ENCODE measurements at places on chromosomes 3 and 15.
A peak's percentile ranks its signal among the peaks of the same experiment; 100 is the strongest.

DNA sequence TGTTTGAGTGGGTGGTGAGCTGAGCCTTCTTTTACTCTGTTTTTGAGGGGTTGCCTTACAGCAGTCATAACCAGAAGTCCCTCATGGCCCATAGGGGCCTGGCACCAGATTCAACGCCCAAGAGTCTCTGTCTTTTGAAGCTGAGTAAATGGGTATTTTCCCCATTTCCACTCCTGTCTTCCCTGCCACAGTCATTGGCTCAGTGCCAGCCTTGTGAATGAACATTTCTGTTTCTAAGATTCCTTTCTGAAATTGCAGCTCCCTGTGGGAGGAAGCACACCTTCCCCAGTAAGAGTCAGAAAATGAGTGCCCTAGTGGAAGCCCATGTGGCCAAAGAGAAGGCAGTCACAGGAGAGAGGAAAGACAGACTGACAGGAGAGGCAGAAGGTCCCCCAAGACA, 43.7 kb upstream of the POLR2M start:
- no peak for DNase-seq

DNA sequence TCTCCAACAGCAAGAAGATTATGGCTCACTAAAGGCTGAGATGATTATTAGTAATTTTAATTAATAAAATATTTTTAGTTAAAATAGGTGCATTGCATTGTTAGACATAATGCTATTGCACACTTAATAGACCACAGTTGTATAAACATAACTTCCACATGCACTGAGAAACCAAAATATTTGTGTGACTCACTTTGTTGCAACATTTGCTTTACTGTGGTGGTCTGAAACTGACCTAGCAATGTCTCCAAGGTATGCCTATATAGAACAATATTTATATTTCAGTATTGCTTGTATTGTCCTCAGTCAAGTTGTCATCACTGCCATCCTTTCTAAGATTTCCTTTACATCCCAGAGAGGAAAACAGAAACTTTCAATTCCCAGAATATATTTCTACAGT, 1215.2 kb downstream of the SI start:
- DNase-seq = no peak

GRCh38 chr3:146817704-146818103, 212.6 kb upstream of the PLSCR5 start:
- DNase-seq = no peak

GRCh38 chr3:36894914-36895313, 49.9 kb downstream of the TRANK1 start:
- DNase-seq = no peak

GRCh38 chr3:73188707-73189106, 127.2 kb downstream of the EBLN2 start:
- DNase-seq = no peak

DNA sequence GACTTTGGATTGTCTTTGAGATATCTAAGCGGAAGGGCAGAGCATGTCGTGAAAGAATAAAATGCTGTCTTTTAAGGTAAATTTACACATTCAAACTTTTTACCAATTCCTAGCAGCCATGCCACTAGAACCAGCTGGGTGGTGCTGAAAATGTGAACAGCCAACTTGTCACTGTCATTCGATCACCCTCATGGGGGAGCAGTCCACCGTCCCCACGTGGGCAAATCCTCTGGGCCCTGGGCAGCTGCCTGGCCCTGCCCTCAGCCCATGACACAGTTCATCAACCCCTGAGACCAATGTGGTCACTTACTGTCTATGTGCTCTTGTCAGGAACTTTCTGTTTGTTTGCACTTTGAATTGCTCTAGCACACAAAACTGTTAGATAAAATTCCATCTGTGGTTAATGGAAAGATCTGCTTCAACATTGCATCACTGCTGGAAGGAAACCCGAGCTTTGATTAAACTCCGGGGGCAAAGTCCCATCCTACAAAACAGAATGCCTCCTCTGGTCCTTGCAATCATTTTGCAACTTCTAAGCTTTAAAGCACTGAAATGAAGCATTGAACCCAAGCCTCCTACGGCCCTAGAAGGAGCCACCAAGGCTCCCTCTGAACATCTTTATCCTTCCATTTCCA, 50.1 kb downstream of the PCSK6 start:
- no peak for DNase-seq

DNA sequence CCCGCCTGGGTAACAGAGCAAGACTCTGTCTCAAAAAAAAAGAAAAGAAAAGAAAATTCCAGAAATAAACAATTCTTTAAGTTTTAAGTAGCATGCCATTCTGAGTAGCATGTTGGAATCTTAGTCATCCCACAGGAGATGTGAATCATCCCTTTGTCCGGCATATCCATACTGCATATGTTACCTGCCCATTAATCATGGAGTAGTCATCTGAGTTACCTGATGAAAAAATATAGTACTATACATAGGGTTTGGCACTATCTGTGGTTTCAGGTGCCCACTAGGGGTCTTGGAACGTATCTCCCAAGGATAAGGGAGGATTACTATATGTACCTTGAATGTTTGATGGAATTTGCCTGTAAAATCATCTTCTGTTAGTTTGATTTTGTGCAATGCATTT, 6.3 kb upstream of the CCR4 start:
- no peak for DNase-seq

- no peak for DNase-seq
Measured at GRCh38 chr15:64875641-64876223, 34.0 kb downstream of the PLEKHO2 start.

- no peak for DNase-seq
Measured at GRCh38 chr3:197801891-197802778, 11.1 kb downstream of the LRCH3 start.

DNA sequence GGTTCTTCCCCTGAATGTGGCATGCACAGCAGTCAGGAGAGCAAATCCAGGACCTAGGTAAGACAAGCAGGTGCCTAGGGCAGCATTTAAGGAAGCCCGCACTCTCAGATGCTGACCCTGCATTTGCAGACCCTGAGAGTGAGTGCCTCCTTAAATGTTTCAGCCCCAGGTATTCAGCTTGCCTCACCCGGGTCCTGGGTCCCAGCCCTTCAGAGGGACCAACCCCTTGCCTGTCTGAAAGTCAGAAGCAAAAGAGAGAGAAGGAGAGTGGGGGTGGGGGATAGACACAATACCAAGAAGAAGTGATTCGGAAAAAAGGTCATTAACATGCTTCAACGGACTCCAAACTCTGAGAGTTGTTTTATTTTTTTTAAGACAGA, 75.0 kb downstream of the MEGF11 start:
- no peak for DNase-seq

DNA sequence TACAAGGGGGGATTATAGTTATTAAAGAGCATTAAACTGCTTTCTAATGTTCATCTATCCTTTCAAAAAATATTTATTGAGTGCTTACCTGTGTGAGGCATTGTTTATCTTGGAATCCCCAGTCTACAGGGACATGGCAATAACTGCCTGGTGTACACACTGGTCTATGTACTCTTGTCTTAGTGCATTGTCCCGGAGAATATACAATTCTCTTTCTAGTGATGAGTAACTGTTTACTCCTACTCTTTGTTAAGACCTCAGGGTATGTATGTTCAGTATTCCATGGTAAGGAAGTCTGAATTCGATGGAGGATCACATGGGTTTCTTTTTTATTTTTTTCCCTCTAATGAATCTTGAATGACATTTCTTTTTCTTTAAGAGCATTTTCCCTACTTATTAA, 772.4 kb upstream of the NR2F2 start:
- DNase-seq = no peak

DNA sequence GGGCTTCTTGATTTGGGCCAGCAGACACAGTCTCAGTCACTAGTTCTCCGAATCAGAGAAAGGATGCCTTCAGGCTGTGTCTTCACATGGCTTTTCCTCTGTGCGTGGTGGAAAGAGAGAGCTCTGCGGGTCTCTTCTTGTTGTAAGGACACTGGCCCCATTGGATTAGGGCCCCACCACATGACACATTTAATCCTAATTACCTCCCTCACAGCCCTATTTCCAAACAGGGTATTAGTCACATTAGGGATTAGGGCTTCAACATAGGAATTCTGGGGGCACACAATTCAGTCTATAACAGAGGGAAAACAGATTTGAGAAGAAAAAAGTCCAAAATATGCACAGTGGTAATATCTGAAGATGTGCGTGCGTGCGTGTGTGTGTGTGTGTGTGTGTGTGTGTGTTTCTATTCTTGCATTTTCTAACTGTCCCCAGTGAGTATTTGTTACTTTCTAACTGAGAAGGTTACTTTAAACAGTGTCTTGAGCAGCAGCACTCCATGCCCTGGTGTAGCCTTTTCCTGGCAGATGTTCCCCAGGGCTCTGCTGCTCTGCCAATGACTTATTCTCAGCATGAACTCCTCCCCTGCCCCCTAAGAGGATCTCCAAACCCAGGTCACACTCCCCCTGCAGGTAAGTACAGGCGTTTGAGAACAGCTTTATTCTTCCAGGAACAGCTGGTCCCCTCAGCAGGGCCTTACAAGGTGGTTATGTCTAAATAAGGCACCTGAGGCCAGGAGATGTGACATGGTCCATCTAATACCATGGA, 72.9 kb downstream of the RPL39L start:
- DNase-seq = peak; percentile 55

GRCh38 chr3:141915016-141915415, 38.6 kb downstream of the ATP1B3 start:
- no peak for DNase-seq

- peak; percentile 10 for DNase-seq
Measured at GRCh38 chr3:187770224-187770623, 25.0 kb upstream of the BCL6 start.

GRCh38 chr3:89173546-89173945, 66.1 kb downstream of the EPHA3 start:
- DNase-seq = no peak

DNA sequence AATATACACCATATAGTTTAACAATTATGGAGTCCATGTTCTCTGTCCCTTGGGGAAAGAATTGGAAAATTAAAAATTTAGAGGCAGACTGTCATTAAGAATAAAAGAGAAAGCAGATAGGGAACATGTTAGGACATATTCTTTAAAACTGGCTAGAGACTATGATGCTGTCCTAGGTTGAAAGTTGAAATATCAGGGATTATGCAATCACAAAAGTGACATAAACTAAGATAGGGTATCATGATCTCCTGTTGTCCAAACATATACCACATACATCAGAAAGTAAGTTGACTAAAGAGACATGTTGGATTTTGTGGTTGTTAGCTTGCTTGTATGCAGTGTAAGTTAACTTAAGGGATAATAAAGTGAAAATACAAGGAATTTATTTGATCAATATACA, 9.9 kb upstream of the EID1 start:
- DNase-seq = no peak

- DNase-seq = no peak
Measured at GRCh38 chr15:78943692-78944091, 1.2 kb downstream of the CTSH start.

- no peak for DNase-seq
Measured at GRCh38 chr3:190265796-190266195, 56.5 kb downstream of the CLDN1 start.

GRCh38 chr3:126025116-126025729, 56.2 kb downstream of the ROPN1B start:
- no peak for DNase-seq

DNA sequence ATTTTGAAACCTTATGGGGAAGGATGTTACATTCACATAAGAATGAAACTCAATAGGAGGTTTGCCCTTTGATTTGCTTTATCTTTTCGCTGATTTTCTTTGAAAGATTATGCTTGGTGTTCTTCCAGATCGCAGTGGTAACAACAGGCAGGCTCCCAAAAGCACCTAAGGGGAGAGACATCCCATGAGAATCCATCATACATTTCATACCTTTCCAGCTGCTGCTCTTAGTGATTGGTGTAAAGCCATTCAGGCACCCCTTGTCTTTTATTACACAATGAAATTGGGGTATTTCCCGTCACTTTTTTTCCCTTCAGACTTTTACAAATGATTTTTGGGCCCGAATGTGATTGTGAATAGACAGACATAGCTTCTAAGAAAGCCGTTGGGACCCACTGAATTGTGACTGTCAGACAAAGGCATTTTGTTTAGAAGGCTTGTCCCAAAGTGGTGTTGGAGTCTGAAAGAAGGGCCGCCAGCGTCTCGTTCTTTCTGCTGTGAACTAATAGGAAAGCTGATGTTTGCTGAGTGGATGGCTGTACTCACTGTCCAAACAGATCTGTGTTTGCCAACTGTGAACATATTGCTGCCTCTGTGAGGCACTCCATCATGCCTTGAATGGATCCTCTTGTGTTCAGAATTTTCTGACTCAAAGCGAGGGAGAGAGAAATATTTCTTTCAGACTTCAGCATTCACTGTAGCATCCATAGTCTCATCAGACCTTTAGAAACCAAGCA, 164.3 kb downstream of the FNDC3B start:
- DNase-seq = no peak

DNA sequence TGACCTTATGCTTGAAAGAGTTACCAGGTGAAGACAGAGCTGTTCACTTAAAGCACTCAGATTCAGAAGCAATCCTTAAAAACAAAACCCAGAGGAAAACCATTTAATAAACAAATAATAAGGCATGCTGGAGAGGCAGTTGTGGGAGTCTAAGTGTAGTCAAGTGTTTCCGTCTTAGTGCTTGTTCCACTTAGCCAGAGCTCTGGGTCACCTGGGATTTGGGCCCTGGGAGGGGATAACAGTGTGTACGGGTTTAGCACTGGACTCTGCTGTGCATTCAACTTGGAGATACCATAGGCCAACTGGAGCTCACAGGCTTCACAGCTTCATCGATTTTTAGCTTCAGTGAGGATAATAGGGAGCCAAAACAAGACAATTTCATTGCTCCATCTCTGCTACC, 444.6 kb downstream of the CNTN4 start:
- no peak for DNase-seq

GRCh38 chr15:49721621-49722020, 100.8 kb downstream of the DTWD1 start:
- no peak for DNase-seq

DNA sequence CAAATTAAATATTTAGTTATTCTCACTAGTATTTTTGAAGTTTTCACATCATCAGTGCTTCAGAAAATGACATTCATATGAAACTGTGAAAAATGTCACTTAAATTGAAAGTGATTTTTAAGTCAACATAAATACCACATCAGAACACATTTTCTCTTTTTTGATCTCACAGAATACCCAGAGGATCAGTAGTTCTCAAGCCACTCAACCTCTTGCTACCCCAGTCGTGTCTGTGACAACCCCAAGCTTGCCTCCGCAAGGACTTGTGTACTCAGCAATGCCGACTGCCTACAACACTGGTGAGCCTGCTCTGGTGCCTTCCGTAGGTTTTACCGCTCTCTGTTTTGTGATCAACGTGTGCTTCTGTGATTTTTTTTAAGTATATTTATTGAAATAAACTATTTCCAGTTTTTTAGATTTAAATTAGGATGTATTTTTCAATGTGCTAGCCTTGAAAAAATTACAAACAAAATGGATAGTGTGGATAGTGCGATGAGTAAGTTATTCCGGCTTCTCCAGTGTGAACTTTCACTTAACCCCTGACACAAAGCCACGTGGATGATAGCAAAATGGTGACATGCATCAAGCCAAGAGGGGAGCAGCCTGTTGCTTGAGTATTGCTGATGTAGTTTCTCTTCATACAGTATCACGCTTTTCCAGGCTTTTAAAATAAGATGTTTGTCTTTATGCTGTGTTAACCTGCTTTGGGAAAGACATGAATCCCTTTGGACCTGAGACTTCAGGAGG, 26.5 kb downstream of the LYSMD4 start:
- DNase-seq = no peak

- no peak for DNase-seq
Measured at GRCh38 chr3:47314056-47314764, 31.5 kb downstream of the KLHL18 start.

GRCh38 chr3:59418836-59419235, 369.0 kb upstream of the CFAP20DC start:
- DNase-seq = no peak
